A172 (cell line): ENCODE measurements at places on chromosomes 13 and 19. TPM values are rescaled to one million over a fixed set of nuclear protein-coding genes. Genes with fewer than 3 reads are reported as not detected.

Gene KLK15
- total RNA-seq = not detected in 2 replicates

GRCh38 chr13:108789476-108789875 lies 160.1 kb downstream of the MYO16 start:
- DNase-seq = no peak

DNA sequence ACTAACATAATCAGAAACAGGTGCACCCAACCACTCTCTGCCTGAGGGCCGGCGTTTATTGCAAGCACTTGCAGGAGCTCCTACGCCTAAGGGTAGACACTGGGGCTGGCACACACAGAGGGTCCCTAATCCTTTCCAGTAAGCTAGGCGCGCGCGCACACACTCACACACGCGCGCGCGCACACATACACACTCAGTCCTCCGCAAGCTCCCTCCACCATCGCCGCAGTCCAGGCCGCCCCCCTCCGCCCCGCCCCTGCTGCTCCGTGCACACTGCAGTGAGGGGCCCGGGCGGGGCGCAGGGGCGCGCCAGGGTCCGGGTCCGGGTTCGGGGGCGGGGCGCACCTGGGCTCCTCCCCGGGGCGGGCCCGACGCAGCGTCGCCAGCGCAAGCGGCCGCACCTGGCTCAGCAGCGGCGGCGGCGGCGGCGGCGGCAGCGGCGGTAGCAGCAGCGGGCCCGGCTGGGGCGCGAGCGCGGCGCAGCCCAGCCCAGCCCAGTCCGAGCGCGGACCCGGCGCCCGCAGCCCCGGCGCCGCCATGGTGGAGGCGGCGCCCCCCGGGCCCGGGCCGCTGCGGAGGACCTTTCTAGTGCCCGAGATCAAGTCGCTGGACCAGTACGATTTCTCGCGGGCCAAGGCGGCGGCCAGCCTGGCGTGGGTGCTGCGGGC lies at the start of gene CAMSAP3:
CAMSAP3 (plus strand) TSS at position 398 of the 668 bp plus-strand sequence; CDS start at position 538, 140 bp downstream.
- no peak for DNase-seq

DNA sequence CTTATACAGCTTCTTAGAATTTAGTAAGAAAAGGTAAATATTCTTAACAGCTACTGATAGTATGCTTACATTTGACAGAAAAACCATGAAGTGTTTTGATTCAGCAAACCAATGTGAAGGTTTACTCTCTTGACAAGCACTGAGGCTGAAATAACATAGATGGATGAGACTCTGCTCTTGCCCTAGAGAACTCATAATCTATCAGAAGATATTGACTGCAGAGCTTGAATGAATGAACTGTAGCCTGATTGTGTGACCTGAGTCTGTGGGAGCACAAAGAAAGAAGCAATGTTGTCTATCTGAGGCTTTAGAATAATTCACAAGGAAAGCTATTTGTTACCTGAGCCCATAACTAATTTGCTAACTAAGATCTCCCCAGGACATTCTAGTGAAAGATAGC lies 1235.3 kb downstream of the OLFM4 start:
- no peak for DNase-seq

Gene GPR12
- total RNA-seq = not detected in 2 replicates
